ENCODE measurements at places on chromosomes 11 and 22.

DNA sequence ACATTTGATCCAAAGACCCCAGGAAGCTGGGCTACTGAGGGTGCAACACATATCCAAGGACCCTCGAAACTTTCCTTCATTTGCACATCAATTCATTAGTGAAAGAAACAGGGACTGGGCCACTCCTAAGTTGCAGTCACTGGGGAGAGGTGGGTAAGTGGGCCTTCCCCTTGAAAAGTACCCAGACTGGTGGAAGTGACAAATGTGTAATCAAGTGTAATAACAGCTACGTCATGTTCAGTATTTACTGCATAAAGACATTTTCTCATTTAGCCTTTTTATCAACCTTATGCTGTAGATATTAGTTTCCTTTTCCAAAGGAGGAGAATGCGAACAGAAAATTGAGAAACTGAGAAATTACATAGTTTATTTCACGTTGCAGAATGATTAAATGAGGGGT is 101.9 kb upstream of the OLFML1 start:
- DNase-seq = no peak

DNA sequence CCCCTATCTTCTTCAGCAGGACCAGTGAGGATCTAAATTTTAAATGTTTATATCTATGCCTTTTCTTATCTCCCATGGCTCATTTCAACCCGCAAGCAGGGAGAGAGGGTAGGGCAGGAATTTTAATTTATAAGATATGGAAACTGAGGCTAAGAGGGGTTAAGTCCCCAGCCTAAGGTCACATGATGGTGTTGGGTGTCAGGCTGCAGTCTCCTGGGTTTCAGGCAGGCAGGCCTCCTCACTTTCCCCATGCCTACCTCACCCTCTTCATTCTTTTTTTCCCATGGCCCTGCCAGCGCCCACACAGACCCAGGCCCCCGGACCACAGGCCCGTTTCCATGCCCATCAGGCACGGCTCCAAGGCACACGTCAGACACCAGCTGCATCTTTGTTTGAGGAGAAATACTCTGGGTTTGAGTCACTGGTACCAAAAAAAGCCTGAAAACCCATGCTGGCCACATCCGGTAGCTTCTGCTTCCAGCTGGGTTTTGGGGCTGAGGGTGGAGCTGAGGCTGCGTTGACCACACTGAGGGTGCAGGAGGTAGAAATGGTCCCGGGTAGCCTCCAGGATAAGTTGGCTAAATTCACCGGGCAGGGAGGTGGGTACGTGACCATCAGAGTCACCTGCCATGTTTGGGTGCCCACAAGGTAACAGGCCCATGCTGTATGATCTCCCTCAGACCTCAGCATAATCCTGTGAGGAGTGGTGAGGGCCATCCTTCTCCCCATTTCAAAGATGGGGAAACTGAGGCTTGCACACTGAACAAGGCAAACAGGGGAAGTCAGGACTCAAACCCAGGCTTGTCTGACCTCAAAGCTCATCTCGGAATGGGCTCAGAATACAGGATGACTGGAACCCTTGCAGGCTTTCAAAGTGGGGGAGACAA is 7.5 kb downstream of the CRYBB1 start:
- DNase-seq = peak; percentile 55

GRCh38 chr11:41281131-41281742 is 178.2 kb downstream of the LRRC4C start:
- no peak for DNase-seq

GRCh38 chr22:31544481-31545480 is 48.4 kb downstream of the SFI1 start:
- DNase-seq = no peak

GRCh38 chr11:120293038-120293800 is 31.9 kb upstream of the TLCD5 start:
- no peak for DNase-seq

- DNase-seq = no peak
Observed at GRCh38 chr11:15938121-15938611, 418.2 kb downstream of the SOX6 start.

GRCh38 chr11:61698173-61698948 is 18.2 kb downstream of the DAGLA start:
- no peak for DNase-seq

DNA sequence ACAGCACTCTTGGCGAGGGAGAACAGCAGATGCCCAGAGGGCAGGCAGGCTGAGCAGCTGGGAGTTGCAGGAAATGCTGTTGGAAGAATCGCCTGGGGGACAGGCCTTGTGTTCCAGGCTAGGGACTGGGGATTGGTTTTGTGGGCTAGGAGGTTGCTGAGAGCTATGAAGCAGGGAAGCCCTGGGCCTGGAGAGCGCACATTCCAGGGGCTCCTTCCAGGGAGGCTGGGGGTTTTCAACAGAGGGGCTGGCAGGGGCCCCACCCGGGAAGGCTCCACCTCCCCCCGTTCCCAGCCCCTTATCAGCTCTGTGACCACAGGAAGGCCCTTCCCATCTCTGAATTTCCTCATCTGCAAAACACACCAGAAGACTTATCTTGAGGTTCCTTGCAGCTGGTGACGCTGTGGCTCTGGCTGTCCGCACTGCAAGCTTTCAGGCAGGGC is 21.7 kb downstream of the WNT11 start:
- no peak for DNase-seq

DNA sequence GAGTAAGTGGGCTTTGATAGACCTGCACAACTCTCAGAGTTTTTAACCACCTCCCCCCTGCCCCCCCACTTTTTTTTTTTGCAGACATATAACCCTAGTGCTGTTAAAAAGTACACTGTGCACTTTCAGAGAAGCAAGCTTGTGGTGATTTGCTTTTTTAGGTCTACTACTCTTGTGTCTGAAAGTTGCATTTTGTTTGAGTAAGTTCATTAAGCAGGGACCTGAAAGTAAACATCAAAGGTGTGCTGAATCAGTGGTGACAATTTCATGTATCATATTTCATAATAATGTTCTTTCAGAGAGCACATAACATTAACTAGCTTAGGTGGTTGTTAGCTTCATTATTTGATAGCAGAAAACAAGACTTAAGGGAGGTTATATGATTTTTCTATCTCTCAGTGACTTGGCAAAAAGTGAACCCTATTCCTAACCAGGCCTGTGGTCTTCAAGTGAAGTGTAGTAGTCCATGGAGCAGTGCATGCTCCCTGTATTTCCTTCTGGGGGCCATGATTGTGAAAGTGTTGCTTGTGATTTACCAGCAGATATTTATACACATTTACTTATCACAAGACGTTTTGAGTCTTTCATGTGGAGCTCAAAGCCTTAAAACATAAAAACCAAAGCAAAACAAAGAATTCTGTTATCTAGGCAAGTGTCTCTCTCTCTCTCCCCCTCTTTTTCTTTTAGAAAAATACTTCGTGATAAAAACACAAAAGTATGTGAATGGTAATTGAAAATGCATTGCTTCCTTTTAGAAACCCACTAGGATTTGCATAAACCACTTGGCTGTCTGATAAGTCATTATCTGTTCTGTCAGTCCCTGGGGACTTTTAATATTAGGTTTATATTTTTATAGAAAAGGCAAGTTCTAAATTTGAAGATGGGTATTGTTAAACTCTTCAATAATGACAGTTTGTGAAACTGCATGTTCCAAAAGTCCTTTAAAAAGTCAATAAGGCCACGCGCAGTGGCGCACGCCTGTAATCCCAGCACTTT is 7.5 kb upstream of the RAG2 start:
- DNase-seq = no peak

GRCh38 chr22:18931905-18932652 is 4.0 kb downstream of the PRODH start:
- DNase-seq = no peak

GRCh38 chr11:15707971-15708370 is 593.2 kb downstream of the INSC start:
- DNase-seq = no peak

DNA sequence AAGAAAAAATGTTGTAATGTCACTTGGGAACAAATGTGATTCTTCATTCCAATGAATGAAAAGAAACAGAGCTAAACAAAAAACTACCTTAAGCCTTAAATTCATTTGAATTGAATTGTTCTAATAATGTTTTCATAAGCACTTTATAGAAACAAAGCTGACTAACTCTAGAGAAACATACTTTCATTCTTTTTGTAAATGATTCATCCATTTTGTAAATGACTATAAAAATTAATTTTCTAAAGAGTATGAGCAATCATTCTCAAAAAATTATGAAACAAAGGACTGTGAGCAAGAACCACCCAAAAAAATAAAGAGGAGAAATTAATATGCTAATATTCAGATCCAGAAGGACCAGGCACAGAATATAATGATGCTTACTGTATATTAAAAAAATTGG is 986.5 kb upstream of the CHORDC1 start:
- DNase-seq = no peak

GRCh38 chr22:46830841-46831240 is 68.4 kb downstream of the TBC1D22A start:
- no peak for DNase-seq

DNA sequence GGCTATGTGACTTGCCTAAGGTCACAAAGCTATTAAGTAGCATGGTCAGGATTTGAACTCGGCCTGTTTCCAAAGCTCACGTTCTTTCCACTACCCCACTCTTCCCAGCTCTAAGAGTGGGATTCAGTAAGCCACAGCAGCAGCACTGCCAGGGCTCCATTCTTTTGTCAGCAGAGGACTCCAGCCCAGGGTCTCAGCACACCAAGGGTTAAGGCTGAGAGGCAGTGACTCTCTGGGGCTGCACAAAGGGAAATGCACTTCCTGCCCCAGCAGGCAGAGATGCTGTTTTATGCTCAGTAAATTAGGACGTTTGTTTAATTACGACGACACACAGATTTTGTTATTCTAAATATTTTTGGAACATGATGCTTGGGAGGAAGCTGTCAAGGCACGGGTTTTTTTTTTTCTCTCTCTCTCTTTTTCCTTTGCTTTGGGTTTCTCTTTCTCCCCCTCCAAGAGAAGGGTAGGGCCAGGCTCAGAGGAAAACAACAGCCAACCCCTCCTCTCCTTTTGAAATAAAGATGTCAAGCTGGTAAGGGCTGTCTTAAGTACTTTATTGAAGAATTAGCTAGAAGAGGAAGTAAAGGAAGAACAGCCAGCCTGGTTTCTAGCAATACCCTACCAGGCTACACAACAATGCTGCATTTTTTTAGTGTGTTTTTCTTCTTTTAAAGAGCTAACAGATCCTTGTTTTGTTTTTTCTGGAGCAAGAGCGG is 2.8 kb downstream of the MYH9 start:
- peak; percentile 30 for DNase-seq

- no peak for DNase-seq
Observed at GRCh38 chr11:122020902-122021301, 95.1 kb downstream of the BLID start.

GRCh38 chr11:5297721-5298323 is 3.9 kb downstream of the OR51B4 start:
- DNase-seq = no peak

DNA sequence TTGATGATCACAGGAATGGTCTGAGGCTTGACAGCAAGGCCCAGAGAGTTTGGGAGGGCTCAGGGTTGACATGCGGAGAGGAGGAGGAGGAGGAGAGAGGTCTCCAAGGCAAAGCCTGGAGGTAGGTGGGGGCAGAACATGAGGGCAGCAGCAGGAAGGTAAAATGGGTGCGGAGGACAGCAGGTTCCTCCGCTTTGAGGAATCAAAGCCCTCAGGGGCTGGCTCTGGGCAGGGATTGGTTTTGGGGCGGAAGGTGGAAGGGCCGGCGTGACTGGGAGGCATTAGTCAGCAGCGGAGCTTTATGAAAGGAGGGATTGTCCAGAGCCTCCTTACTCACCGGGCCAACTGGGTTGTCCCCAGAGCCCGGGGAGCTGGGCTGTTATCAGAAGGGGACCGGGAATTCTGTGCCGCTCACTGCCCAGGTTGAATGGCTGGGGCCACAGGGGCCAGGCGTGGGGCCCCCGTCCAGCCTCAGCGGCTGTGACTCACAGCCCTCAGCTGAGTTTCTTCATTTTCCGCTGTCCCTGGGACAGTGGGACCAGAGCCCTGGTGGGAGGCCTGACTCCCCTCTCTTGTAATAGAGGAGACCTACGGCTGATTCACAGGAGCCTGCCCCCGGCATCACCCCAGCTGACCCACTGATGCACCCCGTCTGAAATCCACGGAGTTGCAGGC is 36.2 kb downstream of the LIF start:
- no peak for DNase-seq

DNA sequence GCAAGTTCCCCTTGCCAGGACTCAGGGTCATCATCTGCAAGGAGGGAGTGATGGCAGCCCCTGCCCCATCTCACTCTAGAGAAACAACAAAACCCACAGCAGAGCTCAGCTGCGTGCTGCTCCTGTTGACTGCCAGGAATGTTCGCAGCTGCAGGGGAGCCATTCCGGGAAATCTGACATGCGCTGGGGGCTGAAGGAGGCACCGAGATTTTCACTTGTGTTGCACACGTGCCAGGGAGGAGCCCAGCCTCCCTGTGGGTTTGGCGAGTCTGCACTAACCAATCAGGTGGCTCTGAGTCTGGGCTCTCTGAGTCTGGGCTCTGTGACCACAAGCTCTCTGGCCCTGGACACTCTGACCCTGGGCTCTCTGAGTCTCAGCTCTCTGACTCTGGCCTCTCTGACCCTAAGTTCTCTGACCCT is 10.5 kb downstream of the FGF3 start:
- DNase-seq = no peak

DNA sequence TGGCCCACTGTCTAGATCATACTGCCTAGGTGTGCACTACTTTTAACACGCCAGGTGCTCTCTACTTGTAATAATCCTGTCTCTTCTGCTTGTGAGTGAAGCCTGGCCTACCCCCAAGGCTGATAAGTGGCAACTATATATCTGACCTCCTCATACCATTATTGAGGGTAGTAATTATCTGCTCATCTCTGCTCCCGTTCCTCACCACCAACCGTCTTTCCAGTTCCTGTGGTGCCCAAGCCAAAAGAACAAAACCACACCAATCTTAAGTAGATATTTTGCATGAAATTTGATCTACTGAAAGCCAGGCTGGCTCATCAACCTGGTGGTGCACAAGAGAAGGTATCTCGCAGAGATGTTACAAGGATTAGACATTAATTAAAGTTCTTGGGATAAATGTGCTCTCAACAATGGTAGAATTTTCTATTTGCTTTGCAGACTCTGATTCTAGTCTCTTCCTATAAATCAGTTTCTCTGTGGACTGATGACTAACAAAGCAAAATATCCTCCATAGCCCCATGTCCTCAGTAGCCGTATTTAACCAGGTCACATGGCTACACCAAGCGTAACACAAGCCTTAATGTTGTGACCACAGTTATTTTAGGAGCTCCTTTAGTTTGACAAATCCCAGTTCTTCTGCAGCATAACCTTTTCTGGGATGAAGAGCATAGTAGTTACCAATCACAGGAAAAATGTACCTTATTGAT is 267.2 kb downstream of the NTM start:
- no peak for DNase-seq

- no peak for DNase-seq
Observed at GRCh38 chr11:76657187-76658170, 13.1 kb downstream of the LRRC32 start.

- DNase-seq = no peak
Observed at GRCh38 chr11:86801364-86801763, 1.0 kb downstream of the PRSS23 start.

GRCh38 chr11:90438069-90438468 is 215.2 kb upstream of the CHORDC1 start:
- DNase-seq = no peak

Measured in stimulated activated naive CD4-positive, alpha-beta T cell treated with Interleukin-2 at 50 U/mL for 16 hours (primary cell).